Activated CD4-positive, alpha-beta T cell treated with anti-CD3 and anti-CD28 coated beads for 36 hours (primary cell): ENCODE measurements at places on chromosomes 5 and 9. TPM values are rescaled to one million over a fixed set of nuclear protein-coding genes. Genes with fewer than 3 reads are reported as not detected.

Gene NMUR2
- total RNA-seq = not detected

Gene POLR3G
- total RNA-seq = 22.7 TPM

- DNase-seq = no peak
- no peaks in the 10 kb centered on the region for H3K36me3 ChIP-seq
- no peaks in the 10 kb centered on the region for H3K27me3 ChIP-seq
- H3K27ac ChIP-seq = no peak overlapping the region
Observed at GRCh38 chr9:14189578-14189977, 124.4 kb downstream of the NFIB start.

Gene KIF12
- not detected for total RNA-seq

DNA sequence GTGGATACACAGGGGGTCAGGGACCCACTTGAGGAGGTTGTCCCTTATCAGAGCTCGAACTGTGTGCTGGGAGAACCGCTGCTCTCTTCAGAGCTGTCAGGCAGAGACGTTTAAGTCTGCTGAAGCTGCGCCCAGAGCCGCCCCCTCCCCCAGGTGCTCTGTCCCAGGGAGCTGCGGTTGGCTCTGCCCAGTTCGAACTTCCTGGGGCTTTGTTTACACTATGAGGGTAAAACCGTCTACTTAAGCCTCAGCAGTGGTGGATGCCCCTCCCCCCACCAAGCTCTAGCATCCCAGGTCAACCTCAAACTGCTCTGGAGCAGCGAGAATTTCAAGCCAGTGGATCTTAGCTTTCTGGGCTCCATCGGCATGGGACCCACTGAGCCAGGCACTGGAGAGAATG lies 15.9 kb downstream of the SRD5A1 start:
- DNase-seq = no peak
- H3K27me3 ChIP-seq = no peaks in the 10 kb centered on the region
- H3K36me3 ChIP-seq = peaks cover 19% of the 10 kb centered on the region
- H3K27ac ChIP-seq = no peak overlapping the region
- H3K4me3 ChIP-seq = no peak overlapping the region

DNA sequence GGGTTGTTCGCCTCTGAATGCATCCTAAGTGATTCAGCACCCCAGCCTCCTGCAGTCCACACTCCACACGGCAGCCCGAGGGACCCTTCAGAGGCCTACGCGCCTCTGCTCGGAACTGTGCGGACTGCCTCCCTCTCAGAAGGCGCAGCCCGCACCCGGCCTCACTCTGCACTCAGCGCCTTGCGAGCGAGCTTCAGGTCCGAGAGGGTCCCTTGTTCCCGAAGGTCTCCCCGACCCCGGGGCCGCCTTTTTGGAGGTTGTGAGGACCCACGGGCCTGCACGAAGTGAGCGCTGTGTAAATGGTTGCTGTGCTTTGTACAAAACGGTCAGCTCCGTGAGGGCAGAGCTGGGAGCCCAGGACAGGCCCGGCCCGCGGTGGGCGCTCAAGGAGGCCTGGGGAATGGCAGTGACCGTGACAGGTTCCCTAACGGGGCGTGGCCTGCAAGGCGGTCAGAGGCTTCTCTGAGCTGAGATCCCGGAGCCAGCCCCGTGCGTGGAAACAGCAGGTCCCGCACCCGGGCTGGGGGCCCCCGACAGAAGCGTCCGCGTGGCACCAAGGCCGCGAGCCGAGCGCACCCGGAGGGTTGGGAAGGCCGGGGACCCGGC lies 698 bp upstream of the CACNA1B start:
- H3K4me1 ChIP-seq = no peaks in the 10 kb centered on the region
- H3K36me3 ChIP-seq = no peaks in the 10 kb centered on the region
- no peak for DNase-seq
- H3K27me3 ChIP-seq = peaks cover 34% of the 10 kb centered on the region
- H3K27ac ChIP-seq = no peak overlapping the region
- no peak overlapping the region for H3K4me3 ChIP-seq

GRCh38 chr9:106758911-106759310 lies 104.1 kb upstream of the ZNF462 start:
- no peak overlapping the region for H3K27ac ChIP-seq
- no peak overlapping the region for H3K4me3 ChIP-seq
- DNase-seq = no peak
- no peaks in the 10 kb centered on the region for H3K4me1 ChIP-seq
- no peaks in the 10 kb centered on the region for H3K27me3 ChIP-seq

GRCh38 chr9:128733256-128733655 lies 9.3 kb upstream of the ZDHHC12 start:
- peak; percentile 49 for DNase-seq
- H3K27me3 ChIP-seq = no peaks in the 10 kb centered on the region
- H3K36me3 ChIP-seq = peaks cover 5% of the 10 kb centered on the region
- H3K27ac ChIP-seq = no peak overlapping the region

- no peak overlapping the region for H3K4me3 ChIP-seq
- no peak overlapping the region for H3K27ac ChIP-seq
- peaks cover 4% of the 10 kb centered on the region for H3K27me3 ChIP-seq
- H3K36me3 ChIP-seq = no peaks in the 10 kb centered on the region
- H3K4me1 ChIP-seq = peaks cover 5% of the 10 kb centered on the region
Observed at GRCh38 chr5:103389846-103390245, 131.3 kb downstream of the MACIR start.

DNA sequence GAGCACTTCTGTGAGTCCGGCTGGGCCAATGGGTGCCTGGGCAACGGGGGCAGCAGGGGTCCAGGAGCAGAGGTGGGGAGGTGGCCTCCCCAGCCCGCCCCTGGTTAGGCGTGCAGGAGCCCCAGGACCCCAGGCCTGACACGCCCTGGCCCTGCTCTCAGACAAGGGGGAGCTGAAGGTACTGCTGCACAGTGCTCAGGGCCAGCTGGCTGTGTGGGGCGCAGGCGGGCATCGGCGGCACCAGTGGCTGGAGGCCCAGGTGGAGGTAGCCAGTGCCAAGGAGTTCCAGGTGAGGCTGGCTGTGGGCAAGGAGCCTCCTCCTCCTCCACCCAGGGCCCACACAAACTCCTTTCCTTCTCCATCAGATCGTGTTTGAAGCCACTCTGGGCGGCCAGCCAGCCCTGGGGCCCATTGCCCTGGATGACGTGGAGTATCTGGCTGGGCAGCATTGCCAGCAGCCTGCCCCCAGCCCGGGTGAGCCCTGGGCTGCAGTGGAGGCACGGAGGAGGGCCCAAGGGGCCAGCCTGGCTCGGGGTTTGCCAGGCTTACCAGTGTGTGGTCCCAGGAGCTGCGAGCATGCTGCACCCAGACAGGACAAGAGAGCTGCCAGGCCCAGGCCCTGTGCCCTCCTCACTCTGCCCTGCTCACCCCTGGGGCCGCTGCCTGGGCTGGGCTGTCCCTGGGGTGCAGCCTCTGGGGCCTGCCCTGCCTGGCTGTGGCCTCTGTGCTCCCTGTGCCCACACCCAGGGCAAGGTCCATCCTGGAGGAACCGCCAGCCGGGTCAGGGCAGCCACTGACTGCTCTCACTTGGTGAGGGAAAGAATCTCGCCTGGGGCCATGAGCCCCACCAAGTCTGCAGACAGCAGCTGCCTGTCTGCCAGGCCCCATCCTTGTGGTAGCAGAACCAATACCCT lies 7.0 kb downstream of the MAMDC4 start:
- H3K36me3 ChIP-seq = peaks cover 12% of the 10 kb centered on the region
- no peak for DNase-seq
- H3K4me3 ChIP-seq = no peak overlapping the region
- H3K27ac ChIP-seq = no peak overlapping the region
- no peaks in the 10 kb centered on the region for H3K27me3 ChIP-seq

DNA sequence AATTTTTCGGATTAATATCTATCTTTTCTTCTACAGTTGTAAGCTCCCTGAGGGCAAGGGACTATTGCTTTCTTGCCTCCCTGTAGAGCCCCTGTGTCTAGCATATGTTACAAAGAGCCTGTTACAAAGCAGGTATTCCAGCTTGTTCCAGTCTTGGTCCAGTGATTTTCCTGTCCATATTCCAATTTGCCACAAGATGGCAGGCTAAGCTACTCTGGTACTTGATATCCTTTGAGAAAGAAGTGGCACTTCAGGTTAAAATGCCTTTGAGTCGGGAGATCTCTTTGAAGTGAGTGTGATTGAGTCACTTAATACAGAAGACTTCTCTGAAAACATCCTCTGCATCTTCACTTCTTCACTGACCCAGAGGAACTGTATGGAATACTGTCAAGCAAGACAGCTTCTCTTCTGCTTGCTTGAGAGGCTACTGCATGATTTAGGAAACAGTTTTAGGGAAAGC lies 24.5 kb downstream of the CAVIN4 start:
- DNase-seq = peak; percentile 10
- no peaks in the 10 kb centered on the region for H3K27me3 ChIP-seq
- H3K4me3 ChIP-seq = no peak overlapping the region
- peaks cover 15% of the 10 kb centered on the region for H3K4me1 ChIP-seq
- H3K36me3 ChIP-seq = no peaks in the 10 kb centered on the region
- H3K27ac ChIP-seq = no peak overlapping the region

DNA sequence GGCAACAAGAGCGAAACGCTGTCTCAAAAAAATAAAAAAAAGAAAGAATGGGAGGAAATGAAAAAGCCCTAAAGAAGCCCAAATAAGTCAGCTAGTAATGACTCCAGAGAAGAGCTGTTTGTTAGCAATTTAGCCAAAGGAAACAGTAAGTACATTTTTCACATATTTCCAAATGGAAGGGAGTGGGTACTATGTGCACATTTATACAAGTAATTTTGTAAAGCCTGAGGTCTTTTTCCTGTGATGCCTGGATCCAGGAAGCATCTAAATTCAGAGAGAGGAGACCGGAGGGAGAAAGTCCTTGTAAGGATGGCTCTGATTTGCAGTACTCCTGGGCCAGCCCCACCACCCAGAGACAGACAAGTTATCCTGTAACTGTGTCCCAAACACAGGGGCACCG lies 14.7 kb downstream of the FBP1 start:
- H3K36me3 ChIP-seq = no peaks in the 10 kb centered on the region
- no peak for DNase-seq
- no peak overlapping the region for H3K4me3 ChIP-seq
- no peak overlapping the region for H3K27ac ChIP-seq

- H3K4me1 ChIP-seq = peaks cover 1% of the 10 kb centered on the region
- H3K4me3 ChIP-seq = no peak overlapping the region
- H3K27ac ChIP-seq = no peak overlapping the region
- peaks cover 6% of the 10 kb centered on the region for H3K27me3 ChIP-seq
Observed at GRCh38 chr5:149024477-149024876, 38.4 kb downstream of the SH3TC2 start.

- no peaks in the 10 kb centered on the region for H3K36me3 ChIP-seq
- H3K4me3 ChIP-seq = no peak overlapping the region
- no peak overlapping the region for H3K27ac ChIP-seq
- no peak for DNase-seq
- H3K4me1 ChIP-seq = no peaks in the 10 kb centered on the region
Observed at GRCh38 chr9:38488156-38488698, 64.0 kb upstream of the IGFBPL1 start.

Gene PCDHAC2
- not detected for total RNA-seq

GRCh38 chr9:79471580-79472543 lies 99.9 kb upstream of the TLE4 start:
- H3K4me3 ChIP-seq = no peak overlapping the region
- H3K27ac ChIP-seq = no peak overlapping the region
- peak; percentile 43 for DNase-seq

GRCh38 chr5:143413958-143414669 lies 10.6 kb upstream of the NR3C1 start:
- H3K4me3 ChIP-seq = no peak overlapping the region
- DNase-seq = no peak
- no peaks in the 10 kb centered on the region for H3K36me3 ChIP-seq
- peak overlapping the region; percentile 16 for H3K27ac ChIP-seq
- H3K4me1 ChIP-seq = peaks cover 49% of the 10 kb centered on the region

DNA sequence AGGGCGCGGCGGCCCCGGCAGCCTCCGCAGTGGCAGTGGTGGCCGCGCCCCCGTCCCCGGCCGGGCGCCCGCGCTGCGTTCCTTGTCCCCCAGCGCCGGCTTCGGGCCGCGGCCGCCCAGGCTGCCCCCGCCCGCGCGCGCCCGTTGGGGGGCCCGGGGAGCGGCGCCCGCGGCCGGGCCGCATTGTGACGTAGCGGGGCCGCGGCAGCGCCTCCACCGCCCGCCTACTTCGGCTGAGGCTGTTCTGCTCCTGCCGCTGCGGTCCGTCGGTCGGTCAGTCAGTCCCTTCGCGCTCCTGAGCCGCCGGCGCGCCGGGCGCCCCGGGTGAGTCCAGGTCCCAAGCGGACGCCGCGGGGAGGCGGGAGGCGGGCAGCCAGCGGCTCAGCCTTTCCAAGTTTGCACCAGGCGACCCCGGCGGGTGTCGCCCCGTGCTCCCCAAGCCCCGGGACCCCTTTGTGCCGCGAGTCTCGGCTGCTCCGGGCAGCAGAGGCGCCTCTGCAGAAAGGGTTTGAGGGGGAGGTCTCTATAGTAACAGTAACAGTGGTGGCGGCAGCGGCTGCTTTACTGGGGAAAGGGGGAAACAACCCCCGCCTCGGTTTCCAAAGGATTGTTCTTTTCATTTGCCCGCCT lies at the start of gene SNCAIP:
Gene SNCAIP, plus strand, starts transcription at position 277 of the 630 bp plus-strand sequence. CDS start 78,898 bp downstream, outside the sequence.
- H3K27me3 ChIP-seq = peaks cover 50% of the 10 kb centered on the region
- no peak within 1 kb of the TSS for H3K27ac ChIP-seq
- peaks cover 5% of the 10 kb centered on the region for H3K4me1 ChIP-seq
- no peak within 1 kb of the TSS for H3K4me3 ChIP-seq

GRCh38 chr5:134555890-134556311 lies 30.4 kb downstream of the JADE2 start:
- peaks cover 53% of the 10 kb centered on the region for H3K36me3 ChIP-seq
- peaks cover 38% of the 10 kb centered on the region for H3K4me1 ChIP-seq

DNA sequence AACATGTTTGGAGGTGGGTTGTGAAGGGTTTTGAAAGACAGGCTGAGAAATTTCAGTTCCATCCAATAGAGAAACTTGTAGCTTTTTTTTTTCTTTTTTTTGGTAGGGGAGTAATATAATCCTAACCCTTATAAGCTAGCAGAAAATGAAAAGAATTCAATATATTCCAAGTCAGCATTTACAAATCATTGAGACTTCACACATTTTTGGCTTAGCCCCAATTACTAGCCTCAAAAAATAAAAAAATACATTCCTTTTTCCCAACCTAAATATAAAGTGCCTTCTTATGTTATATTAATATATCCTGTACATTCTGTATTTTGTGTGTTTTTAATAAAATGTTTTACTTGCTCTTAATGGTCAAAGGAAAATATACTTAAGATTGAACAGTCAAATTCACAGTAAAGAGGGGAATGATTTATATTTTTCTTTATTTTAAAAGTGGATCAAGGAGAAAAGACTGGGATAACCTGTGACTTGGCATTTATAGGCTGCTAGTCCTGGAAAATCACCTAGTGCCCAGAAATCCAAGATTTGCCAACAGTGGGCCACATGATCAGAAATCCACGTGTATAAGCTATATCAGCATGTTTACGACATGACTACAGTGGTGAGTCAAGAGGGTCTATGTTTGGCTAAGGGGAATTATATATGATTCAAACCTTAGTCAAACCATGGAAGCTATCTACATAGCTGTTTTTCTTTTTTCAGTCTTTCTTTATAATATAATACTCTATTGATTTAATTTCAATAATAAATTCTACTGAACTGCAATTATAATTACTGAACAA lies 14.5 kb downstream of the HACD4 start:
- no peak overlapping the region for H3K27ac ChIP-seq
- no peaks in the 10 kb centered on the region for H3K4me1 ChIP-seq
- H3K4me3 ChIP-seq = no peak overlapping the region
- H3K27me3 ChIP-seq = no peaks in the 10 kb centered on the region
- peaks cover 33% of the 10 kb centered on the region for H3K36me3 ChIP-seq
